ENCODE measurements at places on chromosomes 16 and 17.

GRCh38 chr16:51156807-51157200, 5.7 kb upstream of the SALL1 start:
- DNase-seq = no peak

DNA sequence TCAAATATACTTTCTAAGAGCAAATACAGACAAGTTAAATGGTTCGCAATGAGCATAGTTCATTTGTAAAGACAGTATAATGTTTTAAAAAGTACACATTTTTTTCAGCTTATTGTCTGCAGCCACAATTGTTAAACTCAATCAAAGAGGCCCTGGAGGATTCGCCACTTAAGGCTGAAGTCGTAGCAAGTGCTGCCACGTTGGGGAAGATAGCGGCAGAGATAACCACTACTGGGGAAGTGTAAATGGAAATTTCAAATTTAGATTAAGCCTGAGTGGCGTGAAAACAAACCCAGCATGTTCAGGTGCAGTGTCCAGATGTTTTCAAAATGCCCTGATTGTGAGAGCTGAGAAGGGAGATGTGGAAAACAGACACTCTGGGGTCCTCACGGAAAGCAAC, 8.4 kb downstream of the PMP22 start:
- no peak for DNase-seq

DNA sequence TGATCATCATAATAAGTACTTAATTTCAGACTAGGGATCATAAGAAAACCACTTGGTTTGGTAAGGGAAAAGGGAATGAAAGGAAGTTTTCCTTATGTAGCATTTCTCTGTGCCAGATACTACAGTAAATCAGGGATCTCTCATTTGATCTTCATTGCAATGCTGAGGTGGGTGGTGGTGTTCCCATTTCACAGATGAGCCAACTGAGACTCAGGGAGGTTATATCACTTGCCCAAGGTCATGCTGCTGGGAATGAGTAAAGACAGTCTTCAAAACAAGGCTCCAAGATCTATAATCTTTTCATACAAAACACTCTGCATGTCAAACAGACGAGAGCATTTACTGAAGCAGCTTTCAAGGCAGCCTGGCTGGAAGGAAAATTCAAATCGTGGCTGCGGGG, 124.6 kb downstream of the GP2 start:
- DNase-seq = no peak

- DNase-seq = no peak
Observed at GRCh38 chr16:78324649-78325285, 225.3 kb downstream of the WWOX start.

GRCh38 chr17:17784657-17785267, 52.0 kb downstream of the SREBF1 start:
- DNase-seq = no peak

- peak; percentile 60 for DNase-seq
Observed at GRCh38 chr17:79835953-79836509, 3.2 kb downstream of the CBX4 start.

DNA sequence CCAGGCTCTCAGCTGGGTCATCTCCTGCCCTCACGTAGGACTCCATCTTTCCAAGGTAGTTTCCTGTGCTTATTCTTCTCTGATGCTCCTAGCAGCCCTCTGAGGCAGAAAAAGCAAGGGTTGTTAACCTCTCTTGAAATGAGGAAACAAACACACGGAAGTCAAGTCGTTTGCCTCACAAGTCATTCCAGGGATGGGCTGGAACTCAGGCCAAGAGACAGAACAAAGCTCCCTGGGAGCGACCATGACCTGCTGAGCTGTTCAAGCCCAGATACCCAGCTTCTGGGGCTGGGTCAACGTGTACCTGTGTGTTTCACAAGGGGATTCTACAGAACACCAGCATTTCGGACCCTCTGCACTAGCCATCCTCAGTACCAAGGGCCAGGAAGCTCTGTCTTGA, 28.1 kb downstream of the SRL start:
- no peak for DNase-seq

GRCh38 chr17:77246110-77247047, 105.6 kb downstream of the SEC14L1 start:
- no peak for DNase-seq

GRCh38 chr16:52498328-52499059, 48.4 kb downstream of the TOX3 start:
- DNase-seq = no peak

GRCh38 chr16:30186782-30187555, 3.6 kb downstream of the CORO1A start:
- DNase-seq = no peak

GRCh38 chr17:37206299-37206698, 169.5 kb upstream of the C17orf78 start:
- DNase-seq = no peak

DNA sequence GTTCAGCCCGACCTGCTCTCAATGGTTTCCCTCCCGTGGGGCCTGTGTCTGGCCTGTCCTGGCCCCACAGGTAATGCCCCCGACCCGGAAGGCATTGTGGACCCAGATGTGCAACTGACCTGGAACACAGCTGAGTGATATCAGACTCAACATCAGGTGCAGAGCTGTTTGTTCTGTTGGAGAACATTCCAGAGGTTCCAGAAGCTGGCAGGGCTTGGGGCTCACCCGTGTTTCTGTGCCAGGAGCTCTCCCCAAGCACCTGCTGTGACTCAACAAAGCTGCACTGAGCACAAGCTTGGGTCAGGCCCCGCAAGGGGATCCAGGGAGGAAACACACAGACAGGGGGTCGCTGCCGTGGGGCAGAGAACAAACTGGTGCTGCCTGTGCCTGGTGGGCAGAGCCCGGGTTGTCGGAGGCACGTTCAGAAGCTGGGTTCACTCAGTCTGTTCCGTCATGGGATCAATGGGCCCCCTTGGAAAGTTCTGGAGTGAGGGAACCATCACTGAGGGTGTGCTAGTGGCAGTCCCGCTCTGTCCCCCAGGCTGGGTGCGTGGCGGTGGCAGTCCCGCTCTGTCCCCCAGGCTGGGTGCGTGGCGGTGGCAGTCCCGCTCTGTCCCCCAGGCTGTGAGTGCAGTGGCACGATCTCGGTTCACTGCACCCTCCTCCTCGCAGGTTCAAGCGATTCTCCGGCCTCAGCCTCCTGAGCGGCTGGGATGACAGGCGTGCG, 22.1 kb downstream of the HS3ST6 start:
- no peak for DNase-seq

- DNase-seq = no peak
Observed at GRCh38 chr16:55012793-55013192, 82.1 kb downstream of the IRX5 start.

- DNase-seq = no peak
Observed at GRCh38 chr17:28693869-28694268, 17.8 kb downstream of the PROCA1 start.

- no peak for DNase-seq
Observed at GRCh38 chr16:71681360-71681759, 43.1 kb downstream of the PHLPP2 start.

DNA sequence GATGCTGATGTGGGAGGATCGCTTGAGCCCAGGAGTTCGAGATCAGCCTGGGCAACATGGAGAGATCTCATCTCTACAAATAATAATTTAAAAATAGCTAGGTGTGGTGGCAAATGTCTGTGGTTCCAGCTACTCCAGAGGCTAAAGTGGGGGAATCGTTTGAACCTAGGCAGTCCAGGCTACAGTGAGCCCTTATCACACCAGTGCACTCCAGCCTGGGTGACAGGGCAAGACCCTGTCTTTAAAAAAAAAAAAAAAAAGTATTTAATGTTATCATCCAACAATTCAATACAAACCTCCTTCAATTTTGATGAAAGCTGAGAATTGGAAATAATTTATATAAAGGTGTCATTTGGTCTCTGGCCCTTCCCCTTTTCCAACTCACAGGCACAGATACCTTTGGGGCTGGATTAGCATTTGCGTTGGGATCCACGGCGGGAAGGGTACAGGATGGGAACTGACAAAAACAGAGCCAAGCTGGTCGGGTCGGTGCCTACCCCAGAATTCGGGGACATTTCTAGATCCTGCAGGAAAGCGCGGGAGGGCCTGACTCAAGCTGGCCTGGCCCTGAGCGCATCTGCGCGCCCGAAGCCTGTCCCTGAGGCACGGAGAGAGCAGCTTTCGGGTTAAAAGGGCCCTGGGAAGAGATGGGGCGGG, 860 bp upstream of the DCAF7 start:
- DNase-seq = no peak

GRCh38 chr17:17419166-17419565, 57.6 kb upstream of the MED9 start:
- no peak for DNase-seq

- DNase-seq = no peak
Observed at GRCh38 chr16:88200896-88201185, 181.9 kb upstream of the ZNF469 start.

GRCh38 chr17:40791787-40792436, 7.8 kb downstream of the KRT28 start:
- DNase-seq = no peak

DNA sequence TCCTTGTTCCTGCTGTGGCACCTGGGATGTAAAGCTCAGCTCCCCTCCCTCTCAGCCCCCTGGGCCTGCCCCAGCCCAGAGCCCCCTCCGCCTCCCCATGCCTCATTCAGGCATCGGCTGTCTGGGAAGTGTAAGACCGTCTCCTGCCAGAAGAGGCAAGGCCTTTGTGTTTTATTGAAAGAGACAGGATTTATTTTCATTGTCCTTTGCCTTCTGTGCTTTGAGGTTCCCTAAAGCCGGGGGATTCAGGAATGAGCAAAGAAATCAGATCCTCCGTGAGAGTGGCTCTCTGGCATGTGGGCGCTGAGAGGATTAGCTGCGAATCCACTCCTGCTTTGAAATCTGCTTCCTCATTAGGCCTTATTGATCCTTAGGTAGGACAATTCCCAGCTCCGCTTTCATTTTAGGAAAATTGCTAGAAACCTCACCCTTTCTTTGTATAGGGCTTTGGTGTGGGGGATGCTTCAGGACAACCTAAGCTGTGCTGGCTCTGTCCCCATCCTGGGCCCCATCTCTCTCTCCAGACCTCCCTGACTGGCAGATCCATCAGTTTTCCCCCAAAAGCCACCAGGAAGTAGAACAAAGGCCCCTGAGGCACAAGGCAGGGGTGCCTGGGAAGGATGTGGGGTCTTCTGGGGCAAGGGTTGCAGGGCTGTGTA, 211.5 kb upstream of the TNRC6C start:
- DNase-seq = no peak

- DNase-seq = no peak
Observed at GRCh38 chr16:25371342-25371741, 113.7 kb upstream of the ZKSCAN2 start.

- no peak for DNase-seq
Observed at GRCh38 chr16:86946396-86946795, 368.0 kb downstream of the FOXL1 start.

DNA sequence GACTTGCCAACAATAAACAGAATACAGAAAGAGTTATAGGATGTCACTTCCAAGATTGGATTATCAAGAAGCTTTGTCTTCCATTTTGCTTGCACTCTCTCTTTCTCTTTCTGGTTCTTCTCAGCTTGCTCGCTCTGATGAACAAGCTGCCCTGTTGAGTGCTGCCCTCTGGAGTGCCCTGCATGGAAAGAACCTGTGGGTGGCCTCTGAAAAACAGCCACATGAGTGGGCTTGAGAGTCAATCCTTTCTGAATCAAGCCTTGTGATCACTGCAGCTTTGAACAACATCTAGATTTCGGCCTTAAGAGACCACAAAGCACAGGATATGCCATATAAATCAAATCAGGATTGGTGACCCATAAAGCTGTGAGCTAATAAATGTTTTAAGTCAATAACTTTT, 185.1 kb downstream of the KIF2B start:
- DNase-seq = no peak

DNA sequence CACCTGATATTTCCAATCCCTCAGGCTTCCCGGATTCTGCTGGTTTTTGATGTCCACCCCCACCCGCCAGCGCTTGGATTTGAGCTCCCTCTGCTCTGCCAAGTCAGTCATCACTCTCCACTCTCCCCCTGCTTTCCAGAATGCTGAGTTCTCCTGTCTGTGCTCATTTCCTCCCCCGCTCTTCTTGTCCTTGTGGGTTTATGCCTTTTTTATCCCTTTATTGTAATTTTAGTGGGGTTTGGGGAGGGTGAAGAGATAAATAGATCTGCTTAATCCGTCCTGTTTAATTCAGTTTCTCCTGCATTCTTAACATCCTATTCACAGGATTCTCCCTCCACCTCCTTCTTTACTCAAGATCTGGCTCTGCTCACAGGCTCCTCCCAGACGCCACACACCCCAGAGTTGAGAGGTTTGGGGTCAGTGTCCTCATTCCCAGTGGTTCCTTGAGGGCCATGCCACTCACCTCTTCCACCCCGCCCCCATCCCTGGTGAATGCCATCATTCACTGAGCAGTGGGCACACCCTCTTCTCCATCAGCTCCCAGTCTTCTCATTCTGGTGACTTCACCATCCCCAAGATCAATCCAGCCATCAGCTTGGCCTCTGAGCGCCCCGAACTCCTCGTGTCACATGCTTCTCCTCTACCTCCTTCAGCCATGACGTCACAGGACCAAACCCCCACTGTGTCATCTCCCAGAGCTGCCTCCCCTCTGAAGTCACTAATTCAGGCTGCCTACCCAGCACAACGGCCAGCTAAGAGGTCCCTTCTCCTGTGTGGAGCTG, 15.1 kb upstream of the GUCY2D start:
- DNase-seq = no peak

GRCh38 chr17:16398270-16399267, 16.8 kb upstream of the TRPV2 start:
- no peak for DNase-seq

- no peak for DNase-seq
Observed at GRCh38 chr17:16013943-16014407, 14.4 kb downstream of the TTC19 start.

GRCh38 chr17:45631941-45632340, 141.4 kb upstream of the PLEKHM1 start:
- no peak for DNase-seq

DNA sequence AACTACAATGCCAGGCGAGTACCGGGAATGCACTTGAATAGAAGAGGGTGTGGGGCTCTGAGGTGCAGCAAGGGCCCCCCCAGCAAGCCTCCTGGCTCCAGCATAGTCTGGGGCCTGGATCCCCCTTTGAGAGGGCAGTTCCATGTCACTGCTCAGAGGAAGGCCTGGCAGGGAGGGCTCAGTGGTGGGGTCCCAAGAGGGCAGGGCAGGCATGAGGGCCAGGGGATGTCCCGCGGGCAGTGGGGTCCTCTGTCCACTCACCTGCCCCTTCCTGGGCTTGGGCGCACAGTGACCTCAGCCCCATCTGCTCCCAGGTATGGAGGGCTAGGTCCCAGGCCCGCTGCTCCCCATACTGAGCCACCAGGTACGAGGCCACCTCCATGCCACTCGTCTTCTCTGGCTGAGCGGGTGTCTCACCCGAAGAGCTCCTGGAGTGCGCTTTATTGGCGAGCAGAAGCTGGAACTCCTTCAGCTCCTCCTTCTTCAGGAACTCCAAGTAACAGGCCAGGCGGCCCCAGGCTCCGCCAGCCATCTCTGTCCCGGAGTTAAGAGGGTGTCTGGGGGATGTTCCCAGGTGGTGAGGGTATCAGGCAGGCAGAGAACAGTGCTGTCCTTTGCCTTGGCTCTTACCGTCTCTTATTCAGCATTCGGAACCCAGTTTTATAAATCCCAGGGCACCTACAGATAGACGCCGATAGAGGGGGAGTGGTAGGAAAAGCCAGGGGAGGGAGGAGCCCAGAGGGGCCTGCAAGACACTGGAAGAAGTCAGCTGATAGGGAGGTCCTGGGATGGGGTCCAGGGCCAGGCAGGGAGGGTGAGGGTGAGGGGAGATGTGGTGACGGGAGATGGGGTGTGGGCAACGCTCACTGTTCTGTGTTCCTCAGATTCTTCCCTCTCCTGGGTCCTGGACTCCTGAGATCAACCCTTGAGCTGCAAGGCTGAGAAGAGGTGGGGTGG, 605 bp downstream of the NLRP1 start:
- DNase-seq = no peak

Measured in NCI-H187 treated with DMSO at 0.1 percent for 48 hours (cell line).